C1 segment of cervical spinal cord (tissue), 14 donors: ENCODE measurements at places on chromosomes 1 and 21.
A peak's percentile ranks its signal among the peaks of the same experiment; 100 is the strongest.

DNA sequence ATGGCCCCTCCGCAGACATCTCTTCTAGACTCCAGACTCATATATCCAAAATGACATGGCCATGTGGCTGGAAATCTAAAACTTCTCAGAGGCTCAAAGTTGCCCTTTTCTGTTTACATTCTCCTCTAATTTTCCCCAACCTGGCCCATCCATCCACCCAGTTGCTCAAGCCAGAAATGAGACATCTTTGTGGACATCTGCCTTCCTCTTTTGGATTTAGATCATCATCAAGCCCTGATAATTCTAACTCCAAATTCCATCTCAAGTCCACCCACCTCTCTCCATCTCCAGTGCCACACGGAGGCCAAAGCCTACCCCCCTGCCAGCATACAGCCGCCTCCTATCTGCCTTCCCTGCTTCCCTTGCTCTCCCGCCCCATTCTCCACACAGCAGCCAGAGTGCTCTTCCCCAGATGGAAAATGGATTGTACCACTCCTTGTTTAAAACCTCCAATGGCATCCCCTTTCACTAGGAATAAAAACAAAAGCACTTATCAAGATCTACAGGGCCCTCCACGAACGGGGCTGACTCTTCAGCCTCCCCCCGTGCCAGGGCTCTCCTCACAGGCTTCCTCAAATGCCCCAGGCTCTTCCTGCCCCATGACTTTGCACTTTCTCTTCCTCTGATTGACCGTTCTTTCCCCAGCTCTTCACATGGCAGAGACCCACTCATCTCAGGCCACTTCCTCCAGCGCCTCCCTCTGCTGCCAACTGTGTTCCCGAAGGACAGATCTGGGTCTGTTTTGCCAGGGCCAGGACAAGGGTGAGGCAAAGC, 40.1 kb downstream of the SYT6 start:
- DNase-seq: peak; percentile 22

- no peak for DNase-seq
Observed at GRCh38 chr1:49356594-49356993, 579.9 kb upstream of the BEND5 start.

DNA sequence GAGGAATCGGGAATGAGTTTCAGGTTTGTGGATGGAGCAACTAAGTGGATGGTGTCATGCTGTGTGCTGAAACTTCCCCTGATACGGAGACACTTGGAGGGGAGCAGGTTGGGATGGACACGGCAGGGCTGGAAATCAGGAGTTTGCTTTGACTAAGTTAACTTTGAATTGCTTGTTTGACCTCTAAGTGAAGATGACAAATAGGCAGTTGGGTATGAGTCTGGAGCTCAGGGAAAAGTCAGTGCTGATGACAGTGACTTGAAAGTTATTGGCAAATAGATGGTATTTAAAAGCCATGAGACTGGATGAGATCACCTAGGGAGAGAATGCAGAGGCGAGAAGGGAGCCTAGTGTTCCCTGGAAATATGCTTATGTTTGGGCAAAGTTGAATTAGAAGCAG, 12.8 kb upstream of the ZSCAN20 start:
- no peak for DNase-seq

- no peak for DNase-seq
Observed at GRCh38 chr1:172351346-172351745, 69.1 kb upstream of the C1orf105 start.

DNA sequence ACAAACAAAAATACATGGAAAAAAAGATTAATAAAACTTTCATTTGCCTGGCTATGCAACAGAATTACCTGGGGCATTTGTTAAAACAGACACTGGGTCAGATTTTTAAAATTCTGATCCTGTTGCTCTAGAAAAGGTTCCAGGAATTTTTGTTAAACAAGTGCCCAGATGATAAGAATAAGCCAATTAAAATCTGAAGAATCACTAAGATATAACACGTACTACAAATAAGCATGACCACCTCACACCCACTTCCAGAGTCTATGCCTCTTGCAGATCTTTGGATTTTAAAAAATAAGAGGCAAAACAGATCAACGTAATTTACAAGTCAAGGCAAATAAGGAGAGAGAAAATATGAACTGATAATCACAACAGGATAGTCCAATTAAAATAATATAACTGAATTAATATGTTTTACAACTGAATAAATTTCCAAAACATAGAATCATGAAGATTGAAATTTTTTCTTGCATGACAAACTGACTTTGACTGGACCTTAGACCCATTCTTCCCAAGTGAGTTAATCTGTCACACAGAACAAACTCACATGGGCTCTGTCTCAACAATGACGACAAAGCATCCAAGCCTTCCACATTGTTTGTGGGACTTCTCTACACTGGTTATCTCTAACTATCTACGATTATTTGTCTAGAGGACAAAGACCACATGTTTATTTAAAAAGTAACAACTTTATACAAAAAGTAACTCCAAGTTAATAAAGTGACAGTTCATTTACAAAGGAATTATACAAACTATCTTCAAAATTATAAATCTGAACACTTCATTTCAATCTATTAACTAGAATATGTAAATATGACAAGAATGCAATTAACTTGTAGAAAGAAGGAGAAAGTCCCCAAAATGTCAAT, 56.9 kb downstream of the COP1 start:
- DNase-seq: no peak

DNA sequence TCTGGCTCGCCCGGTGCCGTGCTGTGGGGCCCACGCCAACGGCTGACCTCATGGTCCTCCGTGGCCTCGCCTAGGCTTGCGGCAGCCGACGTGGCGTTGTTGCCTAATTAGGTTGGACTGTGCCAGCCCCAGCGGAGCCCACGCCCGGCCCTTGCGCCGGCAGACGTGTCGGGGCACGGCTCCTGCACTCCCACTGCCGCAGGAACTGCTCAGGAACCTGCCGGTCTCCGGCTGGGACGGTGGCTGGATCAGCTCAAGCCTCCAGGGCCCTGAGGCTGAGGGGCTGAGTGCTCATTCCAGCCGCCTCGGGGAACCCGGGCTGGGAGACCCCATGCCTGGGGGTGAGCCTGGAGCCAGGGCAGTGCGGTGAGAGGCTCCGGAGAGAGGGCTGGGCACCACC, 16.1 kb upstream of the PEX10 start:
- no peak for DNase-seq

- DNase-seq: no peak
Observed at GRCh38 chr1:40039245-40039756, 1.2 kb upstream of the CAP1 start.

DNA sequence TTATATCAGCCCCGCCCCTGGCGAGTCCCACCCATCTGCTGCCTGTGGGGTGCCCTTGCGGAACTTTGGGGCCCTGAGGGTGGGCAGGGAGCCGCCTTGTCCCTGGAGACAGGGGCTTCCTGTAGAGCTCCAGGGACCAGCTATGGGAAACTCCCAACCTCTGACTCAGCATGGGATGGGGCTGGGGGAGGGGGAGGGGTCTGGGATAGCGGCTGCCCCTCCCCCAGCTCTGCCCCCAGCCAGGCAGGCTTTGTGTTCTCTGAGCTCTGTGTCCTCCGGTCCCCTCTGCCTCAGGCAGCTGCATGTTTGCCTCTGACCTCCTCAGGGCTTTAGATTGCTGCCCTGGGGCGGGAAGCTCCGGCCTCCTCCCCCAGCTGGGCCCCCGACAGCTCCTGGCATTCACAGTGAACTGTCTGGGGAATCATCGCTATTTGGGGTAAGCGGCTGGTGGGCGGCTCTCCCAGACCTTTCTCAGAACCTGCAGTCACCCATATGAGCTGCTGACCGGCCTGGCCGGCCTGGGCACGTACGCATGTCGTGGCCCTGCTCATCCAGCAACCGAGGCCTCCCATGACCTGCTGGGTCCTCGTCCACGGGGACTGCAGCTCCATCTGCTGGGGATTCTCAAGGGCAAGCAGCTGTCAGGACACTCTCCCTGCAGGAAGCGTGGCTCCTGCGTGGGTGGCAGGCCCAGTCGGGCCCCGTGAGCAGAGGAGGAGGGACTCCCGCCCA, 17.1 kb downstream of the ARHGEF16 start:
- DNase-seq: no peak

GRCh38 chr1:89125913-89126580, at the start of gene GBP2:
GBP2 (minus strand) TSS chr1:89126114; CDS start chr1:89121966, 4,148 bp downstream.
- no peak for DNase-seq

DNA sequence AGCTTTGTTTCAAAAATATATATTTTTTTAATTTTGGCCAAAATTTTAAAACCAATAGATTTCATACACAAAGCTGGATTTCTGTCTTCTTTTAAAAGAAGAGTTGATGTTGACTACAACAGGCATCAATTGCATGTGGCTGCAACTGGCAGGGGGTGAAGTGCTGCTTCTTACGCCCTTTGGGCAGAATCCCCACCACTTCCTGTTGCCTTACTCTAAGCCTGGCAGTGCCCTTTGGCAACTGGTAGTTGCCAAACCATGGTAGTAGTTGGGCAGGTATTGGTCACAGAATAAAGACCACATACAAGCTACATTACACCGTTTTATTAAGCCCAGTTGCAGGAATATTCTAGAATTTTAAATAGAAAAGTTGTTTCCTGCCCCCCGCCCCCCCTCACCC, 17.0 kb downstream of the LAMC2 start:
- no peak for DNase-seq

- DNase-seq: no peak
Observed at GRCh38 chr1:241839369-241839979, 8.5 kb upstream of the EXO1 start.

DNA sequence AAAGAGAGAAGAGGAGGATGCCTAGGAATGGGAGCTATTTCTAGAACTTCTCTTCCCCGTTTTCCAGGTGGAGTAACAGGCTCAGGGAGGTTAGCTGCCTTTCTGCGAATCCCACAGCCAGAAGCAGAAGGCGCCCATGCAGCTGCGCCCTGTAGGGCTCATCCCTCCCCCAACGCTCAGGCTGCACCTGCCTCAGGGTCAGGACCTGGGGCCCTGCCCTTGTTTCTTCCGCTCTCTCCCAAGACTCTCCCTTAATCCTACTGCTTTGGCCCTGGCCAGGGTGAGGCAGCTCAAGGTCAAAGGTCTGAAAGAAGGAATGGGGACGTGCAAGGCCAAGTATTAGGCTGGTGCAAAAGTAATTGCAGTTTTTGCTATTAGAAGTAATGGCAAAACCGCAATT, 30.5 kb upstream of the PADI2 start:
- DNase-seq: no peak

DNA sequence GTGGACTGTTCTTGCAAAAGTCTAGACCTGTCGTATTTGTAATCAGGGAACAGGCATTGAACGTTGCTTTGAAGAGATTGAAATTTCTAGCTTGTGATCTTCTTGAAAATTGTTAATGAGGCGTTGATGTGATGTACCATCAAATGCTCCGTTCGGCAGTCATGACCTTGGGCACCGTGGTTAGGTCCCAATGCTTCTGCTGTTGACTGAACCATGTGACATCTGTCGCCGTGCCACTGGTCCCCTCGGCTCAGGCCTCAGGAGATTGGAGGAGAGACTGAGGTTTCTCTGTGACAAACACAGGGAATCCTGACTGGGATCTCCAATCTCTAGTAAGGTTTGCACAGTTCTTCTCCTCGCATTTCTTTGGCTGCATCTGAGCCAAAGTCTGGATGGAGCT, 18.1 kb upstream of the KCNAB2 start:
- no peak for DNase-seq

DNA sequence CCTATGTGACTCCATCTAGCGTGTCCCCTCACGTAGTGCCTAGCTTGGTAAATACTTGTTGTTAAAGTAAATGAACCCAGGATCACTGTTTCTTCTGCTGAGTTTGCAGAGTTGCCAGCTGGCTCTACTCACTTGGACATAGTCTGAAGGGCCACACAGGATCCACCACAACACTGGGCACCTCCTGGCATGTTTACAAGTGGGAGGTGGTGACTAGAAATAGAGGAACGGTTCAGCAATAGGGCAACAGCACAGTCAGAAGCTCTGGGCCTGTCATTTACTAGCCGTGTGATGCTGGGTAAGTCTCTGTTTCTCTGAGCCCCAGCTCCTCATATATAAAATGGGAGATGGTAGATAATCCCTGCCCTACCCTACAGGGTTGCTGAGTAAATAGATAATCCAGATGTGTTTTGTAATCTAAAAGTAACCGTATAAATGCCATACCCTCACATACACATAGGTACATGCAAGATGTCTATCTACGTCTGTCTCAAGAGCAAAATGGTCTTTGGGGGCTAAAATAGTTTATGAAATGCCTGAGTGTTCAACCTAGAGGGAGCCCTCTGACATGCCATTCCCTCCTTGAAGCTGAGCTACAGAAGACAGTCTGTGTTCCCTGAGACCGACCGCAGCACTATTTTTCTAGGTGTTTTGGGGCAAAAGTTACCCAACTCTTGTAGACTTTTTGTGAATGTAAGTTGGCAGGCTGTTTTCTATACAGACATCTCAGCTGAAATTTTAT, 20.5 kb downstream of the RNF220 start:
- DNase-seq: no peak

DNA sequence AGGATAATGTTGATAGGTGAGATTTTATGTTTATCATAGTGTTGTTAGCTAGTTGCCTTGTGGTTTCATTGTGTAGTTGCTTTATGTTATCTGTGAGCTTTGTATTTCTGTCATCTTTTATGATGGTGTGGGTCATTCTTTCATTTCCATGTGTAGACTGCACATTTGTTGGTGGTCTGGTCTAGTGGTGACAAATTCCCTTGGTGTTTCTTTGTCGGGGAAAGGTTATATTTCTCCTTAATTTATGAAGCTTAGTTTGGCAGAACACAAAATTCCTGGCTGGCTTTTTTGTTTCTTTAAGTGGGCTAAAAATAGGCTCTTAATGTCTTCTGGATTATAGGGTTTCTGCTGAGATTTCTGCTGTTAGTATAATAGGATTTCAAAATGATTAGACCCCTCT, 347.2 kb upstream of the ADAMTS5 start:
- DNase-seq: no peak

DNA sequence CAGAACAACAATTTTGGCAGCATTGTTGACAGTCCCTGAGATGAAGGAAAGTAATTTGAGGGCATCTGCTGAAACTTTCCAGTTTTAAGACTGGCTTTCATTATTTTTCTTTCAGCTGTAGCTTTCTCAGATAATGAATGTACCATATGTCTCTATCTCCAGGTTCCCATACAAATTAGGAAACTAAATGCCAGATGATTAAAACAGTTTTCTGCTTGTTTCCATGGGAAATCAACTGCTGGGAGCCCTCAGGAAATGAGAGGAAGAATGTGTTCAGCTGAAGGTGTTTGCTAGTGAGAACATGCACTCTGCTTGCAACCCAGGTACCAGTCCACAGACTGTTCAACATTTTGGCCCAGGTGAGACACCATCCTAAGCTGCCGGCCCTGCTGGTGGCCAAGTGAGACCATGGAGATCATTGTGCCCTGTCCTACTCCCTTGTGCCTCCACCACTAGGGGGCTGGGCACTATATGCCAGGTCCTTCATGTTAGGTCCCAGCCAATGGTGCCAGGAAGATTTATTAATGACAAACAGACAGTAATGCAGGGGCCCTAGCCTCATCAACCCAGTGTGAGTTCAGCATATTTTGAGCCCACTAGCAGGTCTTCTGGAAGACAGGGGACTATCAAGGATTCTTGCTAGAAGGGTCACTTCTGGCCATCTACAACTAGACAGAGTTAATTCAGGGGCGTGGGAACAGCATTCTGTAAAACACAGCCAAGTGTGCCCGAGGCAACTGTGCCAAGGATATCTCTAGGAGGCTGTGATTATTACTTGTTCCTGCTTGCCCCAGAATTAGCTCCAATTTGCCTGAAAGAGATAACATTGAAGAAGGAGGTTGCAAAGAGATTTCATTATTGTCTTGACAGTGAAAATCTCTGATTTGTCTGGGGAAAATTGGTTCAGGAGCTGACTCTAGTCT, 17.0 kb upstream of the LRRC8C start:
- DNase-seq: no peak

- peak; percentile 1 for DNase-seq
Observed at GRCh38 chr1:117895482-117896114, 33.8 kb downstream of the GDAP2 start.

- peak; percentile 49 for DNase-seq
Observed at GRCh38 chr1:3858231-3858981, 1.1 kb downstream of the DFFB start.

GRCh38 chr1:169724168-169724567, 9.7 kb downstream of the SELE start:
- DNase-seq: no peak
